ENCODE measurements at places on chromosomes 6 and 20. TPM values are rescaled to one million over a fixed set of nuclear protein-coding genes. Genes with fewer than 3 reads are reported as not detected.

The NNAT gene
- not detected for polyA plus RNA-seq

The LAMA4 gene
- polyA plus RNA-seq = not detected

The TULP1 gene
- not detected for polyA plus RNA-seq

The BEND6 gene
- polyA plus RNA-seq = 0.60 TPM

The SENP6 gene
- 76.1 TPM for polyA plus RNA-seq

The FOXQ1 gene
- polyA plus RNA-seq = not detected

The SOX18 gene
- polyA plus RNA-seq = not detected

The BFSP1 gene
- 1.8 TPM for polyA plus RNA-seq

The BACH2 gene
- polyA plus RNA-seq = 7.4 TPM

The PDE7B gene
- 0.07 TPM for polyA plus RNA-seq

The OR2B6 gene
- polyA plus RNA-seq = not detected

The RCAN2 gene
- 0.82 TPM for polyA plus RNA-seq

The TEAD3 gene
- 0.25 TPM for polyA plus RNA-seq

The MUC21 gene
- polyA plus RNA-seq = not detected

The PRND gene
- 0.05 TPM for polyA plus RNA-seq

The CRISP3 gene
- polyA plus RNA-seq = not detected

The RIPOR2 gene
- polyA plus RNA-seq = 427 TPM
